ENCODE measurements at places on chromosomes 5 and 9.
A peak's percentile ranks its signal among the peaks of the same experiment; 100 is the strongest.

DNA sequence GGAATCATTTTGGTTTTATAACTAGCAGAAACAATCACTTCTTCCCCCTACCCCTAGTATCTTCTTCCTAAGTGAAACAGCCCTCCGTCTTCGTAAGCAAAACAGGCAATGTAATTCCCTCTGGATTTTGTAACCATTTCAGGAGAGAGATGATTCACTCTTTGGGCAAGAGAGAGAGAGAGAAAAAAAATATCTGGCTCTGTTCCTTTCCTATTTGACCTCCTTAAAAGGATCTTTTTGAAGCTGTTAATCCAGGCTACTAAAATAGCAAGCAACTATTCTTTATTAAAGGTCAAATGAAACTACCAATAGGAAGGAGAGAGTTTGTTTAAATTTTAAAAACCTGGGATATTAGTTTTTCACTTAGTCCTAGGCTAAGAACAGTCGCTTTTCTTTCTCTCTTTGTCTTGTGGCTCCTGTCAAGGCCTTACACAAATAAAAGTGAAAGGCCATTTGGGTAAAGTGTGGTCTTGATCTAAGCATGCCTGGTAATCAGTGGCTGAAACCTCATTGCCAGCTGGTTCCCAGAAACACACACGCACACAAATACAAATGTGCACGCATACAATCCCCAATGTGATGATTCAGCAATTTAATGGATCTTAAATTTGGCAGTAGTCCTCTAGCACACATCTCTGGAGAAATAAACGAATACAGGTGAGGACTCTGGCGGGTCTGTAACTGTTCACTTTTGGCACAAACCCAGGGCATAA is 70.2 kb downstream of the PRUNE2 start:
- peak; percentile 94 for DNase-seq

GRCh38 chr9:123238365-123238764 is 30.0 kb downstream of the STRBP start:
- DNase-seq, result no peak

GRCh38 chr9:94705162-94705702 is 21.3 kb upstream of the AOPEP start:
- DNase-seq, result no peak

- DNase-seq, result no peak
Observed at GRCh38 chr5:59390989-59391388, 502.5 kb downstream of the PDE4D start.

GRCh38 chr5:16253856-16254255 is 74.3 kb upstream of the MARCHF11 start:
- no peak for DNase-seq

DNA sequence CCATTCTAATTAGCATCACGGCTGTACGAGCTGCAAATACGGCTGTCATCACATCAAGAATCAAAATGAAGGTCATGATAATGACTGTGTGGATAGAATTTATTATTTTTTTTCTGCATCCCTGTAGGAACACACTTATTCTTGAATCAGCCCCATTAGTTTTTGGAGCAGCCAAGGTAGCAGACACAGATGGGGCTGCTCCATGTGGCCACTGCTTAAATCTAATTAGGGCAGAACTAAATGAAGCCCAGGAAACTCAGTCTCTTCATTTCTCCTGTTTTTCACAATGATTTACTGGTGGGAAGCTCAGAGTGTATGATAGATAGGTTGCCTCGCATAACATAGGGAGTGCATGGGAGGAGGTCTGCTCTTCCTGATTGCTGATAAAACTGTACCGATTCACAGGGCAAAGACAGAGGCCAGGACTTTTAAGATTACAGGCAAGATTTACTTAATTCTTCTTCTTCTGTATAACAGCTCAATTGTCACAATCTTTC is 275.5 kb downstream of the GLIS3 start:
- no peak for DNase-seq

GRCh38 chr5:56737002-56737621 is 78.2 kb upstream of the MAP3K1 start:
- peak; percentile 23 for DNase-seq

GRCh38 chr9:93304574-93305496 is 120.9 kb downstream of the WNK2 start:
- DNase-seq, result peak; percentile 40

Data from fibroblast of lung (primary cell).